Non-pigmented ciliary epithelial cell (primary cell): ENCODE measurements at places on chromosomes 4 and X.

- no peak for DNase-seq
These were observed 23.8 kb upstream of the KIAA0232 start for GRCh38 chr4:6758728-6759127.

DNA sequence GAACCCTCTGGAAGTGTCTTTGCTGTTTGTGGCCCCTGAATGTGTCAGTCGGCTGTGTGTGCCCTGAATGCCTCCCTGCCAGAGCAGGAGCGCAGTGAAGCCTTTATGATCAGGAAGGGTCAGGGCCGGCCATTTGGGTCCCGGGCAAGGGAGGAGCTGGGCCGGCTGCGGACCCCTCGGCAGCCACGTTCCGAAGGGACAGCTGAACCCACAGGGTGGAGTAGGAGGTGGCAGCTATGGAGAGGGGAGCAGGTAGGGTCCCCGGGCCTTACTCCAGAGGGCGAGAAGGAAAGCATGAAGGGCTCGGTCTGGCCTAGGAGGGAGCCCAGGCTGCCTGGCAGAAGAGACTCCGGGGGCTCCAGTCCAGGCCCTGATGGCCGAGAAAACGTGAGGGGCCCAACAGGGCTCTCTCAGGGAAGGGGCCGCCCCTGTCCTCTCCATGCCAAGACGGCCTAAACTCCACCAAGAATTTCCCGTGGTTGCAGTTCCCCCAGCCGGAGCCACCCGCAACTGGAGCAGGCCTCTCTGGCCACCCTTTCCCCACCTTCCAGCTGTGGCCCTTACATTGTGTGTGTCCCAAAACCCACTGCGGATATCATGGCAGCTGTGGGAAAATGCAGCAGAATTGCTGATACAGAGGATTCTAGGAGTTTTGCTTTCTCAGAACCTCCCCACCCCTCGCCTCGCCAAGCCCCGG, 182.2 kb upstream of the STK26 start:
- no peak for DNase-seq

- DNase-seq = no peak
These were observed 393.4 kb downstream of the PABPC4L start for GRCh38 chr4:133808151-133808550.

- no peak for DNase-seq
These were observed 195.3 kb downstream of the KCNIP4 start for GRCh38 chr4:21753084-21753760.

GRCh38 chrX:55488006-55488592, 1.5 kb downstream of the USP51 start:
- no peak for DNase-seq

GRCh38 chrX:96383428-96383827, 301.2 kb upstream of the DIAPH2 start:
- DNase-seq = no peak

DNA sequence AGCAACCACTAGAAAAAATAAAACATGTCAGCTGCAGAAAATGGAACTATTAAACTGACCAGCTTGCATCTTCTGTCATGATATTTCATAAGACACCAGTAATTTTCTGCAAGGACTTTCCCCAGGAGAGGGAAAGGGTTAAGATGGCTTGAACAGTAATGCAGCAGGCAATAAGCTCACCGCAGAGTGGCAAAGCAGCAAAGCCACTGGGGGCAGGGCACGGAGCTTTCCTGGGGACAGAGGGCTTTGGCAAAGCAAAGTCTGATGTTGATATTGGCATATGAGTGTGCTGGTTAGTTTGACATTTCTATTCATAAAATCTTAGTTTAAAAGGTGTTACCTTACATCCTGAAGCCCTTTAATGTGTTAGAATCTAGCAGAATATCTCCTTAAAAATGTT, 55.1 kb upstream of the NAP1L5 start:
- no peak for DNase-seq

GRCh38 chrX:149512225-149512885, 7.2 kb upstream of the IDS start:
- no peak for DNase-seq

- DNase-seq = no peak
These were observed 409.8 kb upstream of the FRG1 start for GRCh38 chr4:189530848-189531247.

DNA sequence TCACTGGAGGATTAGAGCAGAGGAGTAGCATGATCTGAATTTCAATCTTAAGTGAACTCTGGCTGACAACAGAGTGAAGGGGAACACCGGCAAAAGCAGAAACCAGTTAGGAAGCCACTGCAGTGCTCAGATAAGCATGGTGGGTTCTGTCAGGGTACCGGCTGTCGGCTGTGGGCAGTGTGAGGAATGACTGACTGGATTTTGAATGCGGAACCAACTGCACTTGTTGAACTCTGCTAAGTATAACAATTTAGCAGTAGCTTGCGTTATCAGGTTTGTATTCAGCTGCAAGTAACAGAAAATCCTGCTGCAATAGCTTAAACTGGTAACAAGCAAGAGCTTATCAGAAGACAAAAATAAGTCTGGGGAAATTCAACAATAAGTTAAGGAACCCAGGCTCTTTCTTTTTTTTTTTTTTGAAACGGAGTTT, 5.2 kb downstream of the HTT start:
- DNase-seq = no peak

DNA sequence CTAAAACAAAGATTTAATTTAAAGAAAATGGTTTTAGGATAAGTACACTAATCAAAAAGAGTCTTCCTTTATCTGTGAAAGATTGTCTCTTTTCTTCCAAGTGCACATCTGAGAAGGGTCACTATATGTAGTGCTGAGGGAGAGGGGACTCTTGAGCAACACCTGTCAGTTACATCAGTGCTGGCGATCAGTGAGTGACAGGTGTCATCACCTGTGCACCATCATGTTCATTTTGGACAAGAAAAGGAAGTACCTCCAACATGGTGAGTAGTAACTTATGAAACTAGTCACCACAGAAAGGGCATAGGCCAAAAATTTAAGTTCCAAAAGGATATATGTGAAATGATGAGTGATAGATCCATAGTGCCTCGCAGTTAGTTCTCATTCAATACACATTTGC, 55.7 kb downstream of the MCUB start:
- DNase-seq = no peak

- peak; percentile 74 for DNase-seq
These were observed 823.8 kb downstream of the CCSER1 start for GRCh38 chr4:90951037-90951436.

DNA sequence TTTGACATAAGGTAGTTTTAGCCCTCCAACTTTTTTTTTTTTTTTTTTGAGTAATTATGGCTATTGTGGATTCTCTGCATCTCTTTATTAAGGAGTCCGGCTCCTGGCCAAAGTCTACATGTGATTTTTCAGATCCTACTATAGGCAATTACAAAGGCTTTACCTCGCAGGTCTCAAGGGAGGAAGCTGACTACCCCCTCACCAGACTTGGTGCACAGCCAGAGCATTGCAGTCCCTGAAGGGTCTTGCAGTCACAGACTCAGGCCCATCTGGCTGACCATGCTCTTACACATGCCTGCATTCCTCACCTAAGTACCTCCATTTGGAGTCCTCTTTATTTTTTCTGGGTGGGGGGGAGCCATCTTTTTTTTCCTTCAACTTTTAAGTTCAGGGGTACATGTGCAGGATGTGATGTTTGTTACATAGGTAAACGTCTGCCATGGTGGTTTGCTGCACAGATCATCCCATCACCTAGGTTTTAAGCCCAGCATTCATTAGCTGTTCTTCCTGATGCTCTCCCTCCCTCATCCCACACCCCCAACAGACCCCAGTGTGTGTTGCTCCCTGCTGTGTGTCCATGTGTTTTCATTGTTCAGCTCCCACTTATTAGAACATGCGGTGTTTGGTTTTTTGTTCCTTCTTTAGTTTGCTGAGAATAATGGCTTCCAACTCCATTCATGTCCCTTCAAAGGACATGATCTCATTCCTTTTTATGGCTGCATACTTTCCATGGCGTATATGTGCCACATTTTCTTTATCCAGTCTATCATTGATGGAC, 88.4 kb upstream of the STIM2 start:
- DNase-seq = no peak

DNA sequence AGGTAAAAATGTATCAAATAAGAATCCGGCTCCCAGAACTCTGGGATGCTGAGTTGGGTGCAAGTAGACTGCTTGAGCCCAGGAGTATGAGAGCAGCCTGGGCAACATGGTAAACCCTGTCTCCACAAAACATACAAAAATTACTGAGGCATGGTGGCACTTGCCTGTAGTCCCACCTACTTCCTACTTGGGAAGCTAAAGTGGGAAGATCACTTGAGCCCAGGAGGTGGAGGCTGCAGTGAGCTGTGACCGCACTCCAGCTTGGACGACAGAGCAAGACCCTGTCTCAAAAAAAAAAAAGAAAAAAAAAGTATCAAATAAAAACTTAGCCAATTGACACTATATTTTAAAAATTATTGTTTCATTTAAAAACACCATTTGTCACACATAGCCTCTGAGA, 84.4 kb downstream of the FBXW7 start:
- DNase-seq = no peak

DNA sequence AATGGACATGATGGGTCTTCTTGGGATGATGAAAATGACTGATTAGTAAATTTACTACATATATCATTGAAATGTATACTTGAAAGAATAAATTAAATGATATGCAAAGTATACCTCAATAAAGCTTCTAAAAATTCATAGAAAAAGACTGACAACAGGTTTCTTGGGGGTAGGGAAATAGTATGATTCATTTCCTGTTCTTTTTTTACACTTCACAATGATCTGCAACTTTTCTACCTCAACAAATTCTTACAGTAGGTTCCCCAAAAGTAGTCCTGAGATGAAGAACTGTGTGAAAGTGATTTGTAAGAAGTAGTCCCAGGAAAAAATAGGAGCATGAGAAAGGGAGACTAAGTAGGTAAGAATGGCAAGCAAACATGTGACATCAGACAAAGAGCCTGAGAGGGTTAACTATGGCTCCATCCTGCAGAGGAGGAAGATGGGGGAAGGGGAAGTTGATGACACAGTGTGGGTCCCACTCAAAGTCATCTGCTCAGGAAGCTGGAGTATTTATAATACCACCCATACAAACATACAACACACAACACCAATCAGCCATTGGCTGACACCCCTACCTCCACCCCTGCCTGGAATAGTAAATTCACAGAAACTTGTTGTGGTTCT, 73.9 kb downstream of the ARHGAP6 start:
- DNase-seq = no peak

DNA sequence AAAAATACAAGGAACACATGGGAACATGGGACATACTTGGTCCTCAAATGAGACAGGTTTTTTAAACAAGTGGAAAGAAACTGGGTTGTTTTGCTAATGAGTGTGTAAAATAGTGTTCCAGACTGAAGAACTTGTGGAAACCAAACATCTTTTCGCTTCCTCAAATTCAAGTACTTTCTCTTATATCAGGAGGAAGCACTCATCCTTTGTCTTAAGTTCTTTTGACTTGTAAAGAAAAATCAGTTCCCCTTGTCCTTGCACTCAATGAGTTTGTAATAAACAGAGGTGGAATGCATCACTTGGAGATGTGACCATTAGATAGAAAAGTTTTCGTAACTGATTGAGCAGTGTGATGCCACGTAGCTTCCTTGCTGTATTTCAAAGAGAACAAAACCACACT, 101.1 kb downstream of the PHOX2B start:
- no peak for DNase-seq

DNA sequence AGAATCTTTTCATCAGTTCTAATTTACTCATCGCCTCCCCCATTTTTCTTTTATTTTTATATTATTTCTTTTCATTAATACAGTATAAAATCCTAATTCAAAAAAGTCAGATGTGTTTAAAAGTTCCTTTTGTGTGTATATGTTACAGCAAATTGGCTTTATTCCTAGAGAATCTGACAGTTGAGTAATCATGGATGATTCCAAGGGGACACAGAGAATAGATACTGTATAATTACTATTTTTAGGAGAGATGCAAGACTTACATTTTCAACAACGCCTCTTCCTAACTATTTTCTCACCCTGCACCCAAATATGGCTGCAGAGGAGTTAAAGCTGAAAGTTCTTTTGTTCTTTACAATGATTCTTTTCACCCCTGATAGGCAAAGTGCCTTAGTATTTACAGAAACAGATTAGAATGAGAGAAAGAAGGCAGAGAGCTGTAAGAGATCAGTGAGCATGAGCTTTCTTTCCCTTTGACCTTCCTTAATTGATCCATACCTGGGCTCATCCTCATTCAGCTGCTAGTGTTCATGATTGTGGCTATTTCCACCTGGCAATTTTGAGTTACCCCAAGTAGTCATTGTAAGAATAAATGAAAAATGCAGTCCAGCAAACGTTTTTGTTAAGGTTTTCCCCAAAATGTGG, 210.8 kb downstream of the SLC4A4 start:
- DNase-seq = no peak

DNA sequence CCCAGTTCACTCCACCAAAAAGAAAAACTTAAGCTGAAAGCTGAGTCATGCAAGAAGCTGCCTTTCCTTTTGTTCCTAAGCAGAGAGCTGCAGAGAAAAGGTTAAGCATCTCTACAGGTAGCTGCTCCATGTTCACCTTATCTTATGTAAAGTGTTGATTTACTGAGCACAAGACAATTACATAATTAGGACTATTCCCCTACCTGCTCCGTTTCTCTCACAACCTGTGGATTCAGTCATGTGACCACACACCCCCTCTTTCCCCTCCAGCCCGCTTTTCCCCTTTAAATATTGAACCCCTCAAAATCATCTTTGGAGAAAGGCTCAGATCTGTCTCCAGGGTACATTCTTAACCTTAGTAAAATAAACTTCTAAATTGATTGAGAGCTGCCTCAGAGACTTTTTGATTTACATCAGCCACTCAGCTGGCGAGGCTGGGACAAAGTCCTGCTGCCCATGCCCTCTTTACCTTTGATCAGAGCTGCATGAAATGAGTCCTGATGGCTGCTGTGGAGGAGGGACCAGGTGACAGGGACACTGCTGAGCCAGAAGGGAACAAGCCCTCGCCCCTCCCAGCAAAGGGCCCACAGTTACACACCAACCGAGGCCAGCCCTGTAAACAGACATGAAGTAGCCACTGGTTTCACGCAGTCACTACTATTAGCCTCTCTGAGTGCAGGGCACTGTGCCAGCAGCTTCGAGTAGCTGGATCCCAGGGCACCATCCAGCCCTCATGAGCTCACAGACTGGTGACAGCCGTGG, 53.9 kb upstream of the C4orf50 start:
- no peak for DNase-seq

DNA sequence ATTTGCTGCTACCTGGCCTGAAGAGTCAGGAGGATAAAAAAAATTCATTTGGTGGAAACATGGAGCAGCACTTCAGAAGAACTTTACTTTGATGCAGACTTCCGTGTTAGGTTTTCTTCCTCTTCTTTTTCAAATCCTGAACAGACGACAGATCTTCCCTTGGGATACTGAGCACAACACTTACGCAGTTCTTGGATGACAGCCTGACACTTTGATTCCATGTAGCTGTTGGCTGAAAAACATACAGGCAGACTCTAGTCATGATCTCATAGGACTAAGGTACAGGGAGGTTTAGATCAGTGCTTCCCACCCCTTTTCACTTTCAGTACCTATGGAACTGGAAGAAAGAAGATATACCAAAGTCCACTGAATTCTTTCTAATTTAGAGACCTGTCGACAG, 9.2 kb downstream of the CMC4 start:
- no peak for DNase-seq
